Left lung (tissue), 14 donors: ENCODE measurements at places on chromosomes 13 and 19. TPM values are rescaled to one million over a fixed set of nuclear protein-coding genes. Genes with fewer than 3 reads are reported as not detected.

The STARD13 gene
- polyA plus RNA-seq = 24.9 TPM

The SNAPC2 gene
- polyA plus RNA-seq = 11.1 TPM

The PNMA8A gene
- polyA plus RNA-seq = 14.6 TPM

The C19orf67 gene
- polyA plus RNA-seq = not detected

The VSTM1 gene
- polyA plus RNA-seq = 0.31 TPM

The PLPPR3 gene
- polyA plus RNA-seq = 6.0 TPM

The C13orf42 gene
- not detected for polyA plus RNA-seq

The RCBTB2 gene
- polyA plus RNA-seq = 44.5 TPM

The SMIM44 gene
- not detected for polyA plus RNA-seq

The FRY gene
- polyA plus RNA-seq = 49.9 TPM

GRCh38 chr19:51710163-51710562 is 13.6 kb downstream of the HAS1 start:
- no peak overlapping the region for H3K27ac ChIP-seq
- H3K4me1 ChIP-seq = peaks cover 3% of the 10 kb centered on the region
- no peak overlapping the region for H3K4me3 ChIP-seq

- H3K27ac ChIP-seq = no peak overlapping the region
- no peak overlapping the region for H3K4me3 ChIP-seq
- no peaks in the 10 kb centered on the region for H3K36me3 ChIP-seq
- no peaks in the 10 kb centered on the region for H3K4me1 ChIP-seq
- no peaks in the 10 kb centered on the region for H3K27me3 ChIP-seq
Observed at GRCh38 chr13:45441633-45442032, 23.1 kb upstream of the COG3 start.

- no peak for DNase-seq
- H3K27ac ChIP-seq = no peak overlapping the region
- no peaks in the 10 kb centered on the region for H3K36me3 ChIP-seq
Observed at GRCh38 chr19:27935669-27936068, 1277.3 kb downstream of the UQCRFS1 start.

- H3K4me3 ChIP-seq = no peak overlapping the region
- DNase-seq = no peak
- peaks cover 10% of the 10 kb centered on the region for H3K4me1 ChIP-seq
- no peak overlapping the region for H3K27ac ChIP-seq
Observed at GRCh38 chr19:32220951-32221350, 124.5 kb upstream of the ZNF507 start.

DNA sequence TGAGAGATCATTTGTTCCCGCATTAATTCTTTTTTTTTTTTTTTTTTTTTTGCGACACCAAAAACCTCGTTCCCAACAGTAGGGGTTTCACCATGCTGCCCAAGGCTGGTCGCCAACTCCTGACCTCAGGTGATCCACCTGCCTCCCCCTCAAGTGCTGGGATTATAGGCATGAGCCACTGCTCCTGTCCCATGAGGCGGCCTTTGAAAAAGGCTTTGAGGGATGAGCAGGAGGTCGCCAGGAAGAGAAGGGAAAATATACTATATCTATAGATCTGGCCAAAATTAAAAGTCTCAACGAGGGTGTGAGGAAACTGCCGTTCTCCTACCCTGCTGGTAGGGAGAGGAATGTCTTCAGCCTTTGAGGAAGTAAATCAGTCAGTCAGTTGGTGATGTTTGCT is 26.2 kb downstream of the ZNF473 start:
- H3K4me1 ChIP-seq = peaks cover 11% of the 10 kb centered on the region
- no peak overlapping the region for H3K27ac ChIP-seq
- DNase-seq = no peak
- H3K4me3 ChIP-seq = no peak overlapping the region

DNA sequence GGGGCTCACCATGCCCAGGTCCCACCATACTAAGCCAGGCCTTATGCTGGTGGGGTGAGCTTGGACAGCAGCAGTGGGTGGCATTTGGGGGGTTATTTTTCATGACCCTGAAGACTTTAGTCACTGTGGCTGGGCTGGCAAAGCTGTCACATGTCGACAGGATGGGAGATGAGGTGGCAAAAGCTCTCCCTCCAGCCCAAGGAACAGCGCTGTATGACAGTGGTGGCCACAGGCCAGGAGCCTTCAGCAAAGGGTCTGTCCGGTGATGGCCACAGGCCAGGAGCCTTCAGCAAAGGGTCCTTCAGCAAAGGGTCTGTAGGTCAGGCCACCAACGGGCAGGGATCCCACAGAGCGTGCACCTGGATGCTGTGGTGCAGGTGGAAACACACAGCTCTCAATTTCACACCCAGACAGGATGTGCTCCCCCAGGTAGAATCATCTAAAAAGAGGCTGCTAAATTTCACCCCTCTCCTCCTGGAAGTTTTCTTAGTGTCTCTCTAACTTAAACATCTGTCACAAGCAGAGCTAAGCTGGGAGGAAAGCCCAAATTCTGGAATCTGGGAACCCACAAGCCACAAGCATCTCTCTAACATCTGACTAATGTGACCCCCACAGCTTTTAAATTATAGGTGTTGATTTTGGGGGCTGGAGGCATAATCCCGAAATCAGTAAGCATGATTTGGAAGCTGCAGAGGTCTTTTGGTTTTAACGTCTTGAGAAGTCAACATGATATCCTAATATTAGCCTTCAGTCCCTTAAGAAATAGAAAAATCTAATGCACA is 23.0 kb downstream of the COL4A1 start:
- H3K4me1 ChIP-seq = peaks cover 13% of the 10 kb centered on the region
- no peak for DNase-seq
- no peak overlapping the region for H3K27ac ChIP-seq
- no peaks in the 10 kb centered on the region for H3K27me3 ChIP-seq
- no peaks in the 10 kb centered on the region for H3K36me3 ChIP-seq

GRCh38 chr13:66673401-66673800 is 556.7 kb downstream of the PCDH9 start:
- no peaks in the 10 kb centered on the region for H3K36me3 ChIP-seq
- no peak overlapping the region for H3K27ac ChIP-seq
- H3K4me3 ChIP-seq = no peak overlapping the region
- DNase-seq = no peak

GRCh38 chr19:58204566-58204965 is 21.7 kb downstream of the ZNF274 start:
- no peaks in the 10 kb centered on the region for H3K27me3 ChIP-seq
- no peaks in the 10 kb centered on the region for H3K4me1 ChIP-seq
- H3K27ac ChIP-seq = no peak overlapping the region
- H3K36me3 ChIP-seq = peaks cover 99% of the 10 kb centered on the region
- DNase-seq = no peak
- no peak overlapping the region for H3K4me3 ChIP-seq

GRCh38 chr13:37811441-37811840 is 58.1 kb downstream of the TRPC4 start:
- H3K27me3 ChIP-seq = no peaks in the 10 kb centered on the region
- no peaks in the 10 kb centered on the region for H3K4me1 ChIP-seq
- no peak for DNase-seq
- no peak overlapping the region for H3K4me3 ChIP-seq
- H3K27ac ChIP-seq = no peak overlapping the region
- no peaks in the 10 kb centered on the region for H3K36me3 ChIP-seq

DNA sequence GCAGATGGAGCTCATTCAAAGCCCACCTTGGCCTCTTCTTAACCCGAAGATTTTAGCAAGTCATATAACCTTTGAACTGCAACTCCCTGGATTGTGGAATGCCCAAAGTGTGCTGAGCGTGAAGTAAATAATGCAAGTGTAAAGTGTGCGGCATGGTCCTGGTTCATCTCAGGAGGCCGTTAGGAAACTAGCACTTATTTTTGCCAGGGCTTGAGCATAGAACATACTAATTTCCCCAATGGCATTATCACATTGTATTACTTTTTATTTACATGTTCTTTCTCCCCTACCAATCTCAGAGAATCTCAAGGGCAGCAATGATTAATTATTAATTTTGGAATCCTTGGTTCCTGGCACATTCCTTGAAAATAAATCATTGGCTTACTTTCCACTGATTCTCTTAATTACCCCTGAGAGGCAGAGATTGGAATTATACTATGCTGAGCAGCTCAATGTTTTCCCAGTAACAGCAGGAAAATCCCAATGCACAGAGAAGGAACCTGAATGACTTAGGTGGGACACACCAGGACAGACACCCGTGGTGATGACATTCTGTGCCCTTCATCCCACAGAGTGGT is 128.8 kb upstream of the GJB6 start:
- H3K27me3 ChIP-seq = no peaks in the 10 kb centered on the region
- no peak overlapping the region for H3K27ac ChIP-seq

DNA sequence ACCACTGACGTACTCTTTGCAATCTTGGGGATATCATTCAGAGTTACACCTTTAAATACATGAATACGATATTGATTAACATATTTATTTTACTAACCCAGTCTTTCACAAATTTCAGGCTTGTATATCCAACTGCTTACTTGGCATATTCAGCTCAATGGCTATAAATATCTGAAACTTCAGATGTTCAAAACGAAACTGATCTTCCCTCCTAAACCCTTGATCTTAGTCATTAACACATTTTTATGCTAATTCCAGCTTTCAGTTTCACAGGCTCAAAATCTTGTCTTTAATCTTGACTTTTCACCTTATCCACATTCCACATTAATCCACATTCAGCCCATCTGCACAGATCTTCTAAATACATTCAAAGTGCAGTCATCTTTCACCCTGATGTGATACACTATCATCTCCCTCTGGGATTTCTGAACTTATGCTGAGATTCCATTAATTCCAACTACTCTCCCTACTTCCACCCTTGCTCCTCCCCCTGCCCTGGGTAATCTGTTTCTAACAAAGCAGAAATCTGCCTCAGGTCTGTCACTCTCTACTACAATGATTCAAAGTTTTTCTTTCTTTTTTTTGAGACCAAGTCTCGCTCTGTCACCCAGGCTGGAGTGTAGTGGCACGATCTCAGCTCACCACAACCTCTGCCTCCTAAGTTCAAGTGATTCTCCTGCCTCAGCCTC is 387.2 kb downstream of the GPC5 start:
- H3K36me3 ChIP-seq = no peaks in the 10 kb centered on the region
- no peaks in the 10 kb centered on the region for H3K27me3 ChIP-seq
- H3K27ac ChIP-seq = no peak overlapping the region
- H3K4me3 ChIP-seq = no peak overlapping the region
- H3K4me1 ChIP-seq = no peaks in the 10 kb centered on the region
- no peak for DNase-seq

DNA sequence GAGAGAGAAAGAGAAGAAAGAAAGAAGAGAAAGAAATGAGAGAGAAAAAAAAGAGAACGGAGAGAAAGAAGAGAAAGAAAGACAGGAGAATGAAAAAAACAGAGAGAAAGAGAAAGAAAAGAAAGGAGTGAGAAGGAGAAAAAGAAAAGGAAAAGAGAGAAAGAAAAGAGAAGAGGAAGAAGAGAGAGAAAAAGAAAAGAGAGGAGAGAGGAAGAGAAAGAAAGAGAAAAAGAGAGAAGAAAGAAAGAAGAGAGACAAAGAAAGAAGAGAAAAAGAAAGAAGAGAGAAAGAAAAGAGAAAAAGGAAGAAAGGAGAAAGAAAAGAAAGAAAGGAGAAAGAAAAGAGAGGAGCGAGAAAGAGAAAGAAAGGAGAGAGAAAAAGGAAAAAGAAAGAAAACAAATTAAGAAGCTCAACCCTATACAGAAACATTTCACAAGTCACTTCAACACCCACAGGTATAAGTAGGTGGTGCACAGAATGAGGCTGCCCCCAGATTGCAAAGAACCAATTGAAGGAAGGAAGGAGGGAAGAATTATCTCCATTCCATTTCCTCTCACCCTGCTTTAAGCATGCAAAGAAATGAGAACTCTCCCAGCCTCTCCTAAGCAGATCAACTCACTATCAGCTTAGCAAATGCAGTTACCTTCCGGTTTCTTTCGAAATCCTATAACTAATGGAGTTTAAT is 98.8 kb upstream of the CACNA1A start:
- no peak overlapping the region for H3K27ac ChIP-seq
- H3K36me3 ChIP-seq = no peaks in the 10 kb centered on the region
- DNase-seq = no peak
- H3K27me3 ChIP-seq = no peaks in the 10 kb centered on the region
- H3K4me3 ChIP-seq = no peak overlapping the region

DNA sequence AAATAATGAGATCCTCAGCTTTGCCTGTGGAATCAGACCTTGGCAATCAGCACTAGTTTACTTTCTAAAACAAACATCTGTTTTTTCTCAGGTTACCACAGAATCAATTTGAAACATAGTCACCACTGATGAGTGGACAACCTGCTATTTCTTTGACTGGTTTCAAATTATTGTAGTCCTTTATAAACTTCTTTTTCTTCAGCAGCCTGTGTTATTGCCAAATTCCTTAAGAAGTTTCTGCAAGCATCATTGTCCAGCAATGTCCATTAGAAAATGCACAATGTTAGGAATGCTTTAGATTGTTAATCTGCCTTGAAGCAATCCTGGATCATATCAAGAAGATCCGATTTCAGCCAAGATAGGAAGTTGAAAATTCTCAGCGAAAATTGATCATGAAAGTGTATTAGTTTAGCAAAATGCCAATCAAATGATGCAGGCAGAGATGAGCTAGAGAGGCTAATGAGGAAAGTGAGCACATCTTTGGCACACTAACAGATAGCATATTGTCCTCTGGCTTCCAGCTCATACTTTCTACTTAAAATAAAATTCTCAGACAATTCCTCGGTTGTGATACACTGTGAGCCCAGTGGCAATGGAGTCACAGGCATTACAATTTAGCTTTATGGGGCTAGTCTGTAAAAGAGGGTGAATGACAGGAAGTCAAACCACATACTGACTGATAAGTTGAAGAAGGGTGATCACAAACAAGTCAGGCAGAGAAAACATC is 270.6 kb downstream of the SLITRK6 start:
- no peaks in the 10 kb centered on the region for H3K27me3 ChIP-seq
- no peaks in the 10 kb centered on the region for H3K36me3 ChIP-seq
- no peak overlapping the region for H3K27ac ChIP-seq
- DNase-seq = no peak

GRCh38 chr19:41000310-41000737 is 9.2 kb downstream of the CYP2B6 start:
- H3K27me3 ChIP-seq = peaks cover 14% of the 10 kb centered on the region
- H3K4me1 ChIP-seq = no peaks in the 10 kb centered on the region
- no peak overlapping the region for H3K4me3 ChIP-seq
- no peak overlapping the region for H3K27ac ChIP-seq
- no peak for DNase-seq

GRCh38 chr19:56538761-56539263 is at the start of gene ZFP28:
Gene ZFP28 (plus strand): TSS chr19:56538948. CDS start chr19:56539019, 71 bp downstream.
- peak within 1 kb of the TSS; percentile 59 for H3K4me3 ChIP-seq
- DNase-seq = peak; percentile 87
- H3K4me1 ChIP-seq = peaks cover 15% of the 10 kb centered on the region
- peak within 1 kb of the TSS; percentile 92 for H3K27ac ChIP-seq
- no peaks in the 10 kb centered on the region for H3K27me3 ChIP-seq

DNA sequence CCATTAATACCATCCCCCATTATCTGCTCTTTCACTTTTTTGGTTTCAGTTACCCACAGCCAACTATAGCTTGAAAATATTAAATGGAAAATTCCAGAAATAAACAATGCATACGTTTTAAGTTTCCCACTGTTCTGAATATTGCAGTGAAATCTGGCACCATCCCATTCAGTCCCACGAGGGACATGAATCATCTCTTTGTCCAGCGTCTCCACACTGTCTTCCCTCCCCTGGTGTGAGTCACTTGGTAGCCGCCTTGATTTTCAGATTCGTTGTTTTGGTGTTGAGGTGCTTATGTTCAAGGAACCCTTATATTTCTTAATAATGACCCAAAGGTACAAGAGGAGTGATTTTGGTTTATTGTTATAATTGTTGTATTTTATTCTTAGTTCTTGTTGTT is 246.1 kb downstream of the DCT start:
- no peaks in the 10 kb centered on the region for H3K27me3 ChIP-seq
- no peak for DNase-seq
- no peaks in the 10 kb centered on the region for H3K36me3 ChIP-seq
- no peak overlapping the region for H3K27ac ChIP-seq
